Myocyte (in vitro differentiated cells): ENCODE measurements at places on chromosomes 5 and 9.

- no peak for DNase-seq
These were observed 41.1 kb upstream of the KLF4 start for GRCh38 chr9:107530679-107531078.

DNA sequence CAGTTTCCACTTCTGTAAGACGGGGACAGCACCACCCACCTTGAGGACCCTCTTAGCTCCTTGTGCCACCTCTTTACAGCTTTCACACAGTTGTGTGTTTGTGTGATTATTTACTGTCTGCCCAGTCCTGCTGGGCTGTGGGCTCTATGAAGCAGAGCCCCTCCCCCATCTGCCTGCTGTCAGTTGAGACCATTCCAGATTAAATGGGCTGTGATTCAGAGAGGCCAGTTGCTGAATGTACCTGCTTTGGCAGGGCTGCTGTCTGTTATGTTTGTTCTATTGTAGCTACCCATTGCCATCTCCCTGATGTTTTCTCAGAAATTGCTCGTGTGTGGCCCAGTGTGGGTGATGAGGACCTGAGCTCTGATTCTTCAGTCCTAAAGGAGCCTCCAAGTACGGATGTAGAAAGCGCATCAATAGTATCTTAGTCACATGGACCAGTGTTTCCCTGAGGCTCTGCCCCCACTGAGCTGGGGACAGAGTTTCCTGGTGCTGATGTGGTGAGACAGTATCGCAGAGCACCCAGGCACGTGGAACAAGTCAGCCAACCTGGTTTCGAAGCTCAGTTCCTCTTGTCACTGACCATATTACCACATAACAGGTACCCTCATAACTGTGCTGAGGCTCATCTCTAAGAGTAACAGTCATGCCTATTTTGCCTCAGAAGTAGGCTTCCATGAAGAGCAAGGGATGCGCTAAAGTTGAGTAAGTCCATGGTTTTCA, 3.7 kb downstream of the ANGPTL2 start:
- DNase-seq: no peak

DNA sequence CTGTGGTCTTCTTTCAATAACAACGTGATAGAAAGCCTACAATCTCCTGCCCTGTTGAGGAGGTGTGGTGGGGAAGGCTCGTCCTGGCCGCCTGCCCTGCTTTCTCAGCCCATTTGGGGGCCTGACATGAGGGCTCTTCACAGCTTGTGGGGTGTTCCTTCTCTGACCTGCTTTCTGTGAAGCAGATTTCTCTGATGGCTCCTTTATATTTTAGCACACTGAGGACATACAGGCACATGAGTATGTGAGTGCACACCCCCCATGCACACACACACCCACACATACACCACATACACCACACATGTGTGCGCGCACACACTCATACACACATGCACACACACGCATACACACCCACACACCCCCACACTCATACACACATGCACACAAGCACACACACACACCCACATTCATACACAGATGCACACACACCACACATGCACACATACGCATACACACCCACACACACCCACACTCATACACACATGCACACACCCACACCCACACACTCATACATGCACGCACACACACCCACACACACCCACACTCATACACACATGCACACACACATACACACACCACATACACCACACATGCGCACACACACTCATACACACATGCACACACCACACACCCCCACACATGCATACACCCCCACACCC, 117.5 kb downstream of the COL5A1 start:
- DNase-seq: no peak

DNA sequence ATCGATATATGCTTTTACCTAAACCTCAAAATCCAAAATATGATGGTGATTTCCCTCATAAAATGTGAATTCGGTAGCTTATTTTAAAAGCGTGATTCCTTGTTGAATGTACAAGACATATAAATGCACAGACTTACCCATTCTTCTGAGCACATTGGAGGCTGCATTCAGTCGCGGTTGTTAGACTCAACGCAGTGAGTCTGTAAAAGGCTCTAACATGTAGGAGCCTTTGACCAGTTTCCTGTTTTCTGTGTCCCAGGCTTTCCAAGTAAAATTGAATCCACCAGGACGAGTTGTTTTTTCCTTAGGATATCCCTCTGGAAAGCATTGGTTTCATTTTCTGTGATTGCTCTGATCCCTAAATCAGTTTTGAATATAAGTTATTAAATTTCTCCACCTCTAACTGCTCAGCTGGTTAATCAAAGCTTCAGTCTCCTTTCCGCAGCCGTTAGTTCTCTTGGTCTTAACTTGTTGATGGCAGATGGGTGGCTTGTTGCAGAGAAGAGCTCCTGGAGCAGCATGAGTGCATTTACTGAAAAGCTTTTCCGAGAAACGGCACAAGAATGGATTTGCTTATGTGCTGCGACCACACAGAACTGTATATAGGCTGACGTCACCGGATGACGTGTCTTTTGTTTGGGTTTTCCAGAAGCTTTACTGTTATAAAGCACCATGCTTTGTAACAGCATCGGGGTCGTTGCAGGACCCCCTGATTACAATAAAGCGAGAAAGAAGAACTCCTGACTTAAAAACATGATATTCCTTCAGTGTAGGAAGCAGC, at the start of gene LRRTM2:
Gene LRRTM2, minus strand, starts transcription at position 565 of the 781 bp plus-strand sequence. Its CDS starts 424 bp downstream, at position 141.
- DNase-seq: no peak
